Uterus (tissue), 4 donors: ENCODE measurements at places on chromosomes 5 and 9.

DNA sequence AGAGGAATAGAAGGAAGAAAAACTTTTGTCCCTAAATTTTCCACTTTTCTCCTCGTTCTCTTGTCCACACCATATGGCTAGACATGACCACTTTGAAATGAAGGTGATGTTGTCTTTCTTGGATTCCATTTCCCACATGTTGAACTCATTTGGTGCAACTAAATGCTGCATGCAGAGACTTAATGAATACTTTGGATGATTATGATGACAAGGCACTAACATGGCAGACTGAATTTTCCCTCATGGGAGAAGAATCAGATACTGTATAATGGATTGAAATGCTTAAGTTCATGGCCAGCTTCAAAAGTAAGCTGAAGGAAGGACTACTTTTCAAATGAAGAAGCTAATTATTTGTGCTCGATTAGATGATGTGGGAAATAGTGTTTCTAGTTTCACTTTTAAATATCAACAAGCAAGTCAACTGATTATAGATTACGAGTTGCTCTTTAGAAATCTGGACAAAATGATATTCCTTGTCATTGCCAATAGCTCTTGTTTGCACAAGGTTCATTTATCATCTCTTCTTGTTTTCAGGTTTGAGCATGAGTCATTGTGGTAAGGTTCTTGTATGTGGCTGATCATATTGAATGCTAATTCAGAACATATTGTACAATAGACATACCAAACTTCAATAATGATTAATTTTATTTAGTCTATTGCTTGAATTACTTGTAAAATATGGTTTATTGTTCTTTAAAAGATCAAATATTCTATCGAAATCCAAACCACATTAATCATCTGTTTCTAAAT, 501.3 kb upstream of the FTMT start:
- DNase-seq = no peak

DNA sequence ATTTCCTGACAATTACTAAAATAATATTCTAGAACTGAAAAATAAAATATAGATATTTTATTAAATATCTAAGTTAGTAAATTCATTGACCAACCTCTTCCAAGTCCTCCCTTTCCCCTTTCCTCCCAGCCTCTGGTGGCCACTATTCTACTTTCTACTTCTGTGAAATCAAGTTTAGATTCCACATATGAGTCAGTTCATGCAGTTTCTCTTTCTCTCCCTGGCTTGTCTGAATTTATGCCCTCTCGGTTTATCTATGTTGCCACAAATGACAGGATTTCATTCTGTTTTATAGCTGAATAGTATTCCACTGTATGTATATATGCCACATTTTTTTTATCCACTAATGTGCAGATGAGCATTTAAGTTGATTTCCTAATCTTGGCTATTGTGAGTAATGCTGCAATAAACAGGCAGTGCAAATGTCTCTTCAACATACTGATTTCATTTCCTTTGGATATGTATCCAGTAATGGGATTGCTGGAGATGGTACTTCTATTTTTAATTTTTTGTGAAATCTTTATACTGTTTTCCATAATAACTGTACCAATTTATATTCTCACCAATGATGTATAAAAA, 52.3 kb downstream of the WDR36 start:
- no peak for DNase-seq

- DNase-seq = no peak
Observed at GRCh38 chr5:163552536-163552935, 47.1 kb downstream of the MAT2B start.

DNA sequence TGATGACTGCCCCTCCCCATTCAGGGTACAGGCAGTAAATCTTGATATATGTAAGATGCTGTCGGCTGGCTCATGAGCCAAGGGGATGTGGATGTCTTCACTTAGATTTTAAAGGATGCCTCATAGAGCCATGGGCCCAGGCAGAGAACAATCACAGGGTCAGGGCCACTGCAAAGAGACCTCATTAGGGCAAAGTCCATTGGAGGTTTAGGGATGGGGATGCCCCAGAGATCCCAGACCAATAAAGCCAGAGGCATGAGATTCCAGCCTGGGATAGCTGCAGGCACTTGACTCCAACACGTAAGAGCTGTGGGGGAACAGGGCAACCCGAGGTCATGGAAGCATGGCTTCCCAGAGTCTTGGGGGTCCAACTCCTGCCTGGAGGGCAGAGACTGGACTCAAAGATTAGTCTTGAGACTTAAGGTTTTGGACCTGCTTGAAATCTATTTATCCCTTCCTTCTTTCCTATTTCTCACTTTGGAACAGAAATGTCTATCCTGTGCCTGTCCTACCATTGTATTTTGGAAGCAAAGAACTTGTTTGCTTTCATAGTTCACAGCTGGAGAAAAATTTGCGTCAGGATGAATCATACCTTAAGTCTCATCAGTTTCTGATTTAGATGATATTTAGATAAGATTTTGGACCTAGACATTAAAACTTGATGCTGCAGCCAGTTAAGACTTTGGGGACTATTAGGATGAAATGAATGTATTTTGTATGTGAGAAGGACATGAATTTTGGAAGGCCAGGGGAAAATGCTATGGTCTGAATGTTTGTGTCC, 101.3 kb upstream of the ADRA1B start:
- no peak for DNase-seq

DNA sequence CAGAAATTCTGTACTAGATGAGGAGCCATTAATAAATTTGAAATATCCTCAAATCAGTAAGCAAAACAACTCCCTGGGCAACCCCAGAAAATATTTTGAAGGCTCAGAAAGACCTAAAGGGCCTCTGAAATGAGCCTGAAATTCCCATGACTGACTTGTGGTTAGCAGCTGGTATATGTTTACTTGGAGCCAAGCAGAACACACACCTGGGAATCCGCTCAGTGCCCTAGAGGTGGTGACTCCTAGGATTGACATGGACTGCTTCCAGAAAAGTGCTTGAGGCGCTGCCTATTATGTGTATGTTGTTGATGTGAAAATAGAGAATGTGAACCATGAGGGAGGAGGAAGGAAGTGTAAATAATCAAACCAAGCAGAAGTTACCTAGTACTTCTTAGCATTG, 14.7 kb downstream of the RFK start:
- DNase-seq = no peak

- no peak for DNase-seq
Observed at GRCh38 chr5:110590187-110590586, 136.3 kb downstream of the TMEM232 start.

DNA sequence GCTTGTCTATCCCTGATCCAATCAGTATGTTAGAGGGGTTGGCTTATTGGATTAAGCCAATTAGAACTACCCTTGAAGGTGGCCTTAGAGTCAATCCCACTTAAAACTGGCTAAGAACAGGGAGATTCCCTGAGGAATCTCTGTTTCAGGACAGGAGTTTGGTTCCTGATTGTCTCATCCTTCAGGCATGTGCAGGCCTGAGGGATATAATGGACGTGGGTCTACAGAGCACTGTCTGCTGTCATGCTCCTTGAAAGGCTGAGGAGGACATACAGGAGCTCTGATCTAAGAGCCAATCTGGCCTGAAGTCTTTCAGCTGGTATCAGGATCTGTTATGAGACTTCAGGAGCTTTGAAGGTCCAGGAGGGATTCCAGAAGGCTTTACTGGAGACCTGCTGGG, 36.2 kb upstream of the PRXL2C start:
- DNase-seq = no peak

GRCh38 chr5:110803467-110804326, 64.9 kb downstream of the SLC25A46 start:
- no peak for DNase-seq

DNA sequence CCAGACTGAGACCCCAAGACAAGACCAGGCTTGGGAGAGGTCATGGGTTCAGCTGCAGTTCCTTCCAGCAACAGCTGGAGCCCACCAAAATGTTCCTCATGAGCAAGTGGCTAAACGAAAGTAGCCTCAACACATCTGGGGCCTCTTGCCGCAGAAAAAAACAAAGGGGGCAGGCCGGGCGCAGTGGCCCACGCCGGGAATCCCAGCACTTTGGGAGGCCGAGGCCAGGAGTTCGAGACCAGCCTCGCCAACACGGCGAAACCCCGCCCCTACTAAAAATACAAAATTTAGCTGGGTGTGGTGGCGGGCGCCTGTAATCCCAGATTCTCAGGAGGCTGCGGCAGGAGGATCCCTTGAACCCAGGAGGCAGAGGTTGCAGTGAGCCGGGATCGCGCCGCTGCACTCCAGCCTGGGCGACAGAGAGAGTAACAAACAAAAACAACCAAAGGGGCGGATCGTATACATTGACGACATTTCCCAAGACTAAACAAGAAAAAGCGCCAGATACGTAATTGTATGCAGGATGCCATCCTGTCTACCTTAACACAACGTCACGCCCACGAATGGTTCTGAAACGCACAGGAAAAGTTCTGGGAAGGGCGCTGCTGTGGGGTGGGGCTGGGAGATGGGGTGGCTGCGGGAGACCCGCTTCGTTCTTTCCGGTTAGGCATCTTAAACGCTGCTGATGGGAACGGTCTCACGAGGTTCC, 1.7 kb downstream of the INPP5E start:
- no peak for DNase-seq
